ENCODE measurements at places on chromosomes 11 and 22.

GRCh38 chr22:44248926-44249325 lies 63.8 kb downstream of the SHISAL1 start:
- no peak for DNase-seq

- peak; percentile 89 for DNase-seq
Observed at GRCh38 chr11:95150956-95151684, 61.5 kb downstream of the ENDOD1 start.

DNA sequence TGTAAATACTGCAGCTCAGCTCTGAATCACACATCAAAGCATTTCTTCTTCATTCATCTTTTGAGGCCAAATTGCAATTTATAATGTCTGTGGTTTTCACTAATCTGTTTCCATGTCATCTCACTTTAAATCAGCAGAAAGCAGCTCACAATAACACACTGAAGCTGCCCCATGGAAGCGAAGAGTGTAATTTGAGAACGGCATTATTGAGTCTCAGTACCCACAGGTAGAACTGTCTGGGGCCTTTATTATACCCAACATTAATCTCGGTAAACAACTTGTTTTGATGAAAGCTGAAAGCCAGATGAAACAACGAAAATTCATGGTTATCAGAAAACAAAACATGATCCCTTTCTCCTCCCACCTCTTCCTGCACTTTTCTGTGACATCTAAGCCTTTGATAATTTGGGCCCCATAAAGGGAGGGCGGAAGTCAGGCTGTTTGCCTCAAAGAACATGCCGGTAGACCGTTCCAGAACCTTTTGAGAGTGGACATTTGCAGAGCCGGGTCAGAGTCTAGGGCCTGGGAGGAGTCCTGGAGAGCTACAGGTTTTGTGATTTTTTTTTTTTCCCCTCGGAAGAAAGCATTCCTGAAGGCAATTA lies 68.2 kb upstream of the SESN3 start:
- no peak for DNase-seq

DNA sequence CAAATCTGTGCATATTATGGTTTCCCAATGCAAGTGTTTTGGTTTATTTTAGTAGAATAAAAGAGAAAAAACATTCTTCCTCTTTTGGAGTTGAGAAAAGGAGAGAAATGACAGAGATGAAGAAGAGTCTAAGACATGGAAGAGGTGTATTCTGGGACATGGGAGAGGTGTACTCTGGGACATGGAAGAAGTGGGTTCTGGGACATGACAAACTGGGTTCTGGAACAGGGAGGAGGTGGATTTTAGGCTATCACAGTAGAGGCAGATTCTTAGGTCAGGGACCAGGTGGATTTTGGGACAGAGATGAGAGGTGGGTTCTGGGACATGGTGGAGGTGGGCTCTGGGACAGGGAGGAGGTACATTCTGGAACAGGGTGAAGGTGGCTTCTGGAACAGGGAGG lies 2.1 kb upstream of the ASPHD2 start:
- DNase-seq = no peak

DNA sequence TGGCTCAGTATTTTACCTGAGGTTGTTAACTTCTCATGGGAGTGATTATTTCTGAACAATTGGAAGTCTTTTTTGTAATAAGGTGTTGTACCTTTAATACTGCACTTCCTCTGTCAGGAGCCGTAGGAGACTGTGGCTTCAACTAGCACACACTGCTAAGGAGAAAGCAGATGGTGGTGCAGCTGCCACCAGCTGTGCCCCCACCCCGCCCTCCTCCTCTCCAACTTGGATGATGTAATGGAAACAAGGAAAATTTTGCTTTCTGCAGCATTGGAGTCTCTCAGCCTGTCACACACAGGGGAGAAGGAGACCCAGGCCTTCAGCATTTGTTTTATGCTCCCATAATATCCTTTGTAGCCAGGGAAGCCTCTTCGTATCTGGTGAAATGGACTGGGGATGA lies 91.2 kb downstream of the TEAD1 start:
- no peak for DNase-seq

DNA sequence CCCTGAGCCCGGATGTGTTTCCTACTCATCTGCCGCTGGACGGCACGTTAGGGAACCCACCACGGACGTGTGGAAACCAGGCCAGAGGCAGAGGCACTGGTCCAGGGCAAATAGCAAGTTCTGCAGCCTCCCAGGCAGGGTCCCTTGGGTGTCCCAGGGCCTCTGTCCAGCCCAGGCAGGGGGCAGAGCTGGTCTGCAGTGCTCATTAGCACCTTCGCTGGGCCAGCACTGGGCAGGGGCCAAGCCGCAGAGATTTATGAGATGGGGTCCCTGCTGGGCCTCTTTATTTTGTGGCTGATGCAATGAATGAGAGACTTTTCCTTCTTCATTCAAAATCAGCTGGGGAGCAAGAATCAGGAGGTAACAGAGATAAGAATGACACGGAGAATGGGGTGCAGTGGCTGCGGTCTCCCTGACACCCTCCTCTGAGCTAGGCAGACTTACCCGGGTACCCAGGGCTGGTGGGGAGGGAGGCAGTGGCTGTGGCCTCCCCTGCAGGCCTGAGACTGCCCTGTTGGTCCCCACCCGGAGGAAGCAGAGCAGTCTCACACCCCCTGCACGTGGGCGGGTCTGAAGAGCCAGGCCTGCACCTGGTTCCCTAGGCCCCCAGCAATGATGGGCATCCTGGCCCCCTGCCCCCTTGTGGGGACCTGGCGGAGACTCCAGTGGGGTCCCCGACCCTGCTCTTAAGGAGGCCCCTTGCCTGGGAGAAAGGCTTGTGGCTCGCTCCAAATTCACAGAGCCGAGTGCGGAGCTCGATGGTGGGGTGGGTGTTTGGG lies 14.0 kb upstream of the PARVG start:
- no peak for DNase-seq

GRCh38 chr11:133234883-133235282 lies 297.4 kb downstream of the OPCML start:
- no peak for DNase-seq

GRCh38 chr11:71381781-71382505 lies 66.2 kb downstream of the DHCR7 start:
- no peak for DNase-seq

DNA sequence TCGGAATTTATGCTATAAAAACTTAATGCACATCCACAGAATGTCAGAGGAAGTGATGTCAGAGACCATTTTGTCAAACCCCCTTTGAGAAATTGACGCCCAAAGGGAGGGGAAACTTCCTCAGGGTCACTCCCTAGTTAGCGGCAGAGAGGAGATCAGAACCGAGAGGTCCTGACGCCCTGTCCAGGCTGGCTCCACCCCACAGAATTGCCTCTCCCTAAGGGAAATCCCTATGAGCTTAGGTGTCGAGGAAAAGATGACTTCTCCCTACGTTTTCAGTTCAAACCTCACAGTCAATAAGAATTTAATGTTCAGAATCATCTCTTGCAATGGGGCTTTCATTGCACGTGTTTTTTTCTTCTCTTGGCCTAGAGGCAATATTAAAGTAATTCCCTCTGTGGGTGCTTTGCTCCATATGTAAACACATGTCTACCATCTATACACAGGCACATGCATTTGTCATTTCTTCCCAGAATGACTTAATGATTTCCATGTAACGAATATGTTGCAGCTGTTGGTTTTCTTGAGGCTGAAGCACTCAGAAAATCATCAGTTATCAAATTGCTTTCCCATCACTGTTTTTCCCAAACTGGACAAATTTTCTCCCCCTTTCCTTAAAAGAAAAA lies 148.7 kb upstream of the TIMP3 start:
- DNase-seq = no peak

- no peak for DNase-seq
Observed at GRCh38 chr22:49479566-49479965, 348.1 kb downstream of the BRD1 start.

DNA sequence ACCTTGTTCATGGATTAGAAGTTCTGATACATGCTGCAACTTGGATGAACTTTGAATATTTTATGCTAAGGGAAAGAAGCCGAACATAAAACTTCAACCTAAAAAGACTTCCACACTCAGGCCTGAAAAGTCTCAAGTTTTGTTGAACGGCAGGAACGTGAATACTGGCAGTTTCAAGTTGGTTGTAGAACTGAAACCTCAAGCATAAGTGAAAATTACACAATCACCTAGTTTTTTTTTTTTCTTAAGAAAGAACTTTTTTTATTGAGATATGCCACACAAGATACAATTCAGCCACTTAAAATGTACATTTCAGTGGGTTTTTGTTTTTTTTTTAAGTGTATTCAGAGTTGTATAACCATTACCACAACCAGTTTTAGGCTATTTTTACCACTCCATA lies 50.8 kb upstream of the ADORA2A start:
- DNase-seq = peak; percentile 56

DNA sequence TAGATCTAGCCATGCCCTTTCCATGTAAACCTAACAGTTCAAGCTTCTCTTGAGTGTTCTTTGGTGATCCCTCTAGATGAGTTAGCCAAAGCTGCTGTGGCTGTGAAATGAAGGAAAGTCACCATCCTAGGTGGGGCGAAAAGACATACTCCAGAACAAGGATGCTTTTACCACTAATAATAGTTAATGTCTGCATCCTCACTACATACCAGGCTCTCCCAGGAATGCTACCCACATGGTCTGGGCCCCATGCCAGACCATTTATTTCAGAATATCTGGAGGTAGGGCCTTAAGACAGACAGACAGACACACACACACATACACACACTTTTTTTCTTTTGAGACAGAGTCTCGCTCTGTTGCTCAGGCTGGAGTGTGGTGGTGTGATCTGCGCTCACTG lies 14.7 kb downstream of the ABTB2 start:
- no peak for DNase-seq

DNA sequence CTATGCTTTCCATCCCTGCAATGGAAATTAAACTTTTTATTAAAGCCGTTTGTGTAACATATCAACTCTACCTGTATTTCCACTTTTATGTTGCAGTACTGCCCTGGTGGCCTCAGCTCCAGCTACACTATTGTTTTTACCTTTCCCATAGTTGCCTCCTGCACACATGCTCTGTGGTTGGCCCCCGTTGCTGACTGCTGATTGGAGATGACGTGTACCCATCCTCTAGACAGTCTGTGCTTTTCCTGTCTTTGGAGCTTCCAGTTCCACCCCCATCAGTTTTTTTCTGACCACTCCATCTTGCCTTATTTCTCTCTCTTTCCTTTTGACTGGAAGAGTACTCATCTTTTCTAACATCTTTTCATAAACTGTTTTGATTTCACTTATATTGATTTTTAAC lies 123.8 kb downstream of the TEAD1 start:
- DNase-seq = no peak

GRCh38 chr22:19801340-19802000 lies 40.9 kb downstream of the TBX1 start:
- no peak for DNase-seq

DNA sequence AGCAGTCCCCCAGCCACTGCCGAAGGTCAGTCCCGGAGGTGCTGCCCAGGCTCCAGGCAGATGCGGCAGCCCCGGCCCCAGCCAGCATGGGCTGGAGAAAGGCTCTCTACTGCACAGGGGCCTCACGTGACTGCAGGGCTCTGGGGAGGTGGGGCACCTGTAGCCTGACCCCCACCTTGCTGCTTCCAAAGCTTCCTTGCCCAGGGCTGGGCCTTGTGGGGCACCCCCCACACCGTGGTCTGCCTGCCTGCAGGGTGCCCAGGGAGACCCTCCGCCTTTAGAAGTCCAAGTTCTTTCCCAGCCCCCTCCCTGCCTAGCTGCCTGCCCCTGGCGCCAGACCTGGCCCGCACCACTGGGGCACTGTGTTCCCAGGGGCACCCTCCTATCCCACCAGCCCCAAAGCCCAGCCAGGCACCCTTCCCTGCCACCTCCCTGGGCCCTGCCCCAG lies 28.4 kb upstream of the TXNRD2 start:
- no peak for DNase-seq

DNA sequence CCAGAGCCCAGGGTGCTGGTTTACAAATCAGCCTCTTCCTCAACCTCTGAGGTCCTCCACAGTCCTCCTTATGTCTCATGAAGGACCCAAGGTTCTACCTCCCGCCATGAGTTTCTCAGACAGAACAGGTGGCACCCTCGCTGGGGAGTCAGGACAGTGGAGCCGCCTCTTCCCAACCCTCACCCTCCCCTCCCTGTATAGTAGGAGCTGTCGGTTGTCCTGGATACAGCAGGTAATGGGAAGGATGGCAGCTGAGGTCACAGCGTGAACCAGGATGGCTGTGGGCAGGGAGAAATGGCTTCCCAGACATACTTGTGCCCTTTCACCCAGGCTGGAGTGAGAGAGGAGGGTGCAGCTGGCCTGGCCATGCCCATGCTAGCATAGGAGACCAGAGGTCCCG lies 134.6 kb downstream of the CHST1 start:
- no peak for DNase-seq

- peak; percentile 35 for DNase-seq
Observed at GRCh38 chr22:35900483-35901168, 128.0 kb downstream of the RBFOX2 start.

GRCh38 chr11:84566671-84567070 lies 1060.5 kb downstream of the DLG2 start:
- no peak for DNase-seq

DNA sequence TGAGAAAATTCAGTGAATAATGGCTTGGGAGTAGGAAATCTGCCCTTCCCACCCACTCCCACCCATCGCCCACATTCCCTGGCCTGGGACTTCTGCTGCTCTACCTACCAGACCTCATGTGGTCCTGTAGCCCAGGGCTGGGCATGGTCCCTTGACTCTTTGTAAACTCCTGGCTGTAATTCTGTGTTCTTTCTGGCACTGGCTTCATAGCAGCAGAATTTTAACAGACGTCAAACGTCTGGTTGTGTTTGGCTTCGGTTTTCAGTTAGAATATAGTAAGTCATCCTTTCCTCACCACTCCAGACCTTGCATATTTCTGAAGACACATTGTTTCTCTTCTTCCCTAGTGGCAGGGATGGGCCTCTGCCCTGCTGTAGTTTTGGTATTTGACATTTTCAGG lies 210.6 kb downstream of the CSNK2A3 start:
- DNase-seq = no peak

- no peak for DNase-seq
Observed at GRCh38 chr11:125441648-125442410, 54.2 kb downstream of the FEZ1 start.

DNA sequence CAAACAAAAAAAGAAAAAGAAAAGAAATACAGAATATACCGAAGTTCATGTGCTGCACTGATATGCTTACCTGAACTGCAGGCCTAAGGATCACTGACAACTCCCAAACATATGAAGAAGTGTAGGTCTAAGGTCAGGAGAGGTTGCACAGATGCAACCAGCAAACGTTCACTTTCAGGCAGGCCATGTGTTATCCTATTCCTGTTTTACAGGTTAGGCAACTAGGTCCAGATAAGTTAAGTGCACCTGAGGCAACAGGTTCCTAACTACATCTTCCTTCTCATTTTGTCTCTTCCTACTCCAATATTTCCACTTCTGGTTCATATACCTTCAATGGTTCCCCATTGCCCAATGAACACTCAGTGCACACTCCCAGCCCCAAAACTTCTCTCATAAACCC lies 15.1 kb downstream of the PI4KA start:
- no peak for DNase-seq
